Breast epithelium (tissue), 4 donors: ENCODE measurements at places on chromosomes 11 and 22. TPM values are rescaled to one million over a fixed set of nuclear protein-coding genes. Genes with fewer than 3 reads are reported as not detected.
A peak's percentile ranks its signal among the peaks of the same experiment; 100 is the strongest.

DGCR6 gene
- total RNA-seq: 5.9 TPM

DNA sequence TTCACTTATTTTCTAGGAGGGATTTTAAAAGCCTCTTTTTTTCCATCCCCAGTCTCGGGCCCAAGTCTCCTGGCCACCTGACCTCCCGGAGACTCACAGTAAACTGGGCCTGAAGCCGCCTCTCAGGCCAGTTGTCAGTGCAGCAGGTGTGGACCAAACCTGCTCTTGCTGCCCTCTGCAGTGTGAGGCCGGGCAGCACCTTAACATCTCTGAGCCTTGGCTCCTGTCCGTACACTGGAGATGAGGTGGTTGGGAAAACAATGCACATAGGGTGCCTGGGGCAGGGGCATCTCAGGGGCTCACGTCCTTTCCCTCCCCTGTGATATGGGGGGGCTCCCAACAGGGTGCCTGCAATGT, 45.1 kb downstream of the PHF21B start:
- no peak overlapping the region for H3K4me3 ChIP-seq
- no peak for DNase-seq
- H3K36me3 ChIP-seq: no peaks in the 10 kb centered on the region
- no peaks in the 10 kb centered on the region for H3K4me1 ChIP-seq

DNA sequence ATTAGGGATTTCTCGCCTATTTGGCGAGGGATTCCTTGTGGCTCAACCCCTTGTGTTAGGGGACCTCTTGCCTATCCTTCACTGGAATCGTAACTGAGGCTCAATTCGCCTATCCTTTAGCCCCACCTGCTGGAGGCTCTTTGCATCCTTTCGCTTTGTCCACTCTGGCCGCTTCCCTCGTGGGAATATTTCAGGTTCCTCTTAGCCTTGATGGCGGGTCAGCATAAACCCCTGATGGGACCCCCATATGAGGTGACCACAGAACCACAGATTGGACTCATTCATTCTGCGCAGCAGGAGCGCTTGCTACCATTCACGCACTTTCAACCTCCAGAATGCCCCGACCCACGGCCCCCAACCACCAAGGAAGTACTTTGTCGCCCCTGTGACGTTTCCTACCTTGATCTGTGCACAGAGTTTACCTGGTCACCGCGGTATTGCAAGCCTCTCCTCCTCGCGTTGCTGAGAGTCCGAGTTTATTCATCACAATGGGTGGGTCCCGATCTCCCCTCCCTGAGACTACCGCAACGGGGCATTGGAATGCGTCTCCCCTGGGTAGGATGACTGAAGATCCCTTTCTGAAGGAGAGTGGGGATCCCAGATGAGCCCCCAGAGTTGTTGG, at the start of gene OR52N2:
Gene OR52N2 (plus strand): TSS at position 425 of the 622 bp plus-strand sequence. CDS start 11,412 bp downstream, outside the sequence.
- no peaks in the 10 kb centered on the region for H3K36me3 ChIP-seq
- no peaks in the 10 kb centered on the region for H3K27me3 ChIP-seq
- H3K27ac ChIP-seq: peak within 1 kb of the TSS; percentile 33
- peak; percentile 61 for DNase-seq

- DNase-seq: no peak
- H3K27ac ChIP-seq: no peak overlapping the region
- H3K4me3 ChIP-seq: no peak overlapping the region
- H3K36me3 ChIP-seq: no peaks in the 10 kb centered on the region
Observed at GRCh38 chr11:128697645-128698174, 3.8 kb downstream of the FLI1 start.

DNA sequence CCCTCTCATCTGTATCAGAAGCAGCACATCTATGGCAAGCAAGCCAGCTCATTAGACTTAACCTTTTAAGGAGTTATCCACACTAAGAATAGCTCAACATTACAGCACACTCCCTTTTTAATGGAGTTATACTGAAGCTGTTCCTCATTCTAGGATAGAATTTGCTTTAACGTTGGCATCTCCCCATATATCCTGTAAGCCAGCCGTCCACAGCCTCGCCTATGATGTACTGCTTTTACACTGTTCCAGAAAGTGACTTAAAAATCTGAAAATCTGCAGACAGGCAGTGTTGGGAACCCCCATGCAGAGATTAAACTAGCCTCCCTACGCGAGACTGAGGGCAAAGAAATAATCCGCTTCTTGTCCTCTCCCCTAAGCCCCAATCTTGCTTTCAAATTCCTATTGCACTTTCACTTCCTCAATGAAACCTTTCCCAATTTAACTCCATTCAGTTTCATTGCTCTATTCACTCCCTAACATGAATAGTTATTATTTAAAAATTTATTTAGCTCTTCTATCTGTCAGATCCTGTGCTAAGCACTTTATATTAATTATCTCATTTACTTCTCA, 225.0 kb downstream of the BLID start:
- peak overlapping the region; percentile 38 for H3K27ac ChIP-seq
- no peak overlapping the region for H3K4me3 ChIP-seq
- H3K27me3 ChIP-seq: no peaks in the 10 kb centered on the region
- DNase-seq: no peak
- no peaks in the 10 kb centered on the region for H3K4me1 ChIP-seq

DNA sequence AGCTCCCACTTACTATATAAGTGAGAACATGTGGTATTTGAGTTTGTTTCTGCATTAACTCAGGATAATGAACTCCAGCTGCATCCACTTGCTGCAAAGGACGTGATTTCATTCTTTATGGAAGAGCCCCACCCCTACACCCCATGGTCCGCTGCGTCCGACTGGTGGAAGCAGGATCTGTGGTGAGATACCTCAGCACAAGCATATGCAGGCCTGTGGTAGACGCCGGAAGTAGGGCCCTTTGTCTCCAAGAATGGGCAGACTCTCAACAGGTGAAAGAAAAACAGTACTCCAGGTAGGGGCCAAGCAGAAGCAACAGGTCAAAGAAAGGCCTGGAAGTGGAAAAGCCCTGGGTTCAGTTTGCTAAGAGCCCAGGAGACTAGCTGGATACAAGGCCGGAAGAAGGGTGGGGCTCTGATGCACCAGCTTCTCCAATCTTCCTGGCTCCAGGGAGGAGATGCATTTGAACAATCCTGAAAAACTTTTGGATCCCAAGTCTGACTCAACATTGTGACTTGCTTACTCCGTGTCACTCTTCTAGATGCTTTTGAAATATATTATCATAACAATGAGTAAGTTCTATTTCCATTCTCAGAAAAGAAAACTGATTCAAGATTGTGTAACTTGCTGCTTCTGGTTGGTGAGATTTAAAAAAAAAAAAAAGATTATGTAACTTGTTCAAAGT, 30.4 kb downstream of the NEAT1 start:
- no peaks in the 10 kb centered on the region for H3K36me3 ChIP-seq
- DNase-seq: peak; percentile 35
- H3K4me3 ChIP-seq: no peak overlapping the region
- peak overlapping the region; percentile 29 for H3K27ac ChIP-seq
- H3K27me3 ChIP-seq: no peaks in the 10 kb centered on the region

NOX4 gene
- total RNA-seq: 19.7 TPM

PLEKHB1 gene
- total RNA-seq: 49.6 TPM

DNA sequence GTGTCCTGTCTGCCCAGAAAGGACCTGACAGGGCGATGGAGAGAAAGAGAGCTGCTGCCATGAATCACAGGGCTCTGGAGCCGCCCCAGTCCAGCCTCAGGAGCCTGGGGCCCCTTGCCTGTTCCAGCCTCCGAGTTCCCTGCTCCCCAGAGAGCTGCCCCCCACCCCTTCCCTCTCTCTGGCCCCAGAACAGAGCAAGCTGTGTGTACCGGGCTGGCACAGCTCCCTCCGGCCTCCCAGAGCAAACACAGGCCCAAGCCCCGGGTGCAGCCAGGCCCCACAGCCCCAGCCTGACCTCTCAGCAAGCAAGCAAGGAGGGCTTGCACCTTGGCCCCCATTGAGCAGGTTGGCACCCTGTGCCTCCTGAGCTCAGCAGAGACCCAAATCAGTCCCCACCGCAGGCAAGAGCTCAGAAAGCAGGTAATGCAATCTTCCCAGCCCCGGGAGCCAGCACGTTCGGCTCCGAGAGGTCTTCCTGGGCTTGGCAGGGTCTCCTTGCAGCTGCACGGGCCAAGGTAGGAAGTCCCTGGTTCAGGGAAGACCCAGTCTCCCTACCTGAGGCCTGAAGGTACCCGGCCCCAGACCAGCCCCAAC, 1.4 kb downstream of the PACSIN3 start:
- H3K36me3 ChIP-seq: no peaks in the 10 kb centered on the region
- peaks cover 4% of the 10 kb centered on the region for H3K4me1 ChIP-seq
- peak overlapping the region; percentile 95 for H3K4me3 ChIP-seq
- H3K27me3 ChIP-seq: no peaks in the 10 kb centered on the region
- H3K27ac ChIP-seq: peak overlapping the region; percentile 89
- peak; percentile 69 for DNase-seq

LSP1 gene
- total RNA-seq: 23.6 TPM

MMP27 gene
- total RNA-seq: 0.33 TPM

DNA sequence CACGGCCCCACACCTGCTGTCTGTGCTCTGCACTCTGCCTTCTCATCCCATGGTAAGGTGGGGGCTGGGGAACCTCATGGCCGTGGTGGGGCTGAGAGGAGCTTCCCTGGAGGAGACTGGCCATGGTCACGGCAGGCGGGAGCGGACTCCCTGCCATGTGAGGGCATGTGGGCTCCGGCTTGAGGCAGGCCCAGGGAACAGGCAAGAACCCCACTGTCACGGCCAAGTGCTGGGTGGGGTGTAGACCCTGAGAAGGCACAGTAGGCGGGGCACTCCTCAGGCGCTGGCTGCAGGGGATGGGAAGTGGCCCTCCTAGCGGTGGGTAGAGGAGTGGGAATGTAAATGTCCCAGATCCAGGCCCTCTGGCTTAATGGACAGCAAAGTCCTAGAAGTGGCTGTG, 1262.7 kb downstream of the BRD1 start:
- H3K4me1 ChIP-seq: no peaks in the 10 kb centered on the region
- H3K27me3 ChIP-seq: no peaks in the 10 kb centered on the region
- no peak for DNase-seq
- no peaks in the 10 kb centered on the region for H3K36me3 ChIP-seq
- no peak overlapping the region for H3K27ac ChIP-seq

GRCh38 chr11:117934526-117935307, 5.5 kb upstream of the TMPRSS13 start:
- H3K4me3 ChIP-seq: no peak overlapping the region
- peak; percentile 12 for DNase-seq
- no peaks in the 10 kb centered on the region for H3K4me1 ChIP-seq
- no peak overlapping the region for H3K27ac ChIP-seq
- H3K27me3 ChIP-seq: no peaks in the 10 kb centered on the region

NNMT gene
- 1,078 TPM for total RNA-seq

VPREB1 gene
- total RNA-seq: not detected

CYB5R2 gene
- total RNA-seq: 32.1 TPM

RTN4R gene
- 0.48 TPM for total RNA-seq

DNA sequence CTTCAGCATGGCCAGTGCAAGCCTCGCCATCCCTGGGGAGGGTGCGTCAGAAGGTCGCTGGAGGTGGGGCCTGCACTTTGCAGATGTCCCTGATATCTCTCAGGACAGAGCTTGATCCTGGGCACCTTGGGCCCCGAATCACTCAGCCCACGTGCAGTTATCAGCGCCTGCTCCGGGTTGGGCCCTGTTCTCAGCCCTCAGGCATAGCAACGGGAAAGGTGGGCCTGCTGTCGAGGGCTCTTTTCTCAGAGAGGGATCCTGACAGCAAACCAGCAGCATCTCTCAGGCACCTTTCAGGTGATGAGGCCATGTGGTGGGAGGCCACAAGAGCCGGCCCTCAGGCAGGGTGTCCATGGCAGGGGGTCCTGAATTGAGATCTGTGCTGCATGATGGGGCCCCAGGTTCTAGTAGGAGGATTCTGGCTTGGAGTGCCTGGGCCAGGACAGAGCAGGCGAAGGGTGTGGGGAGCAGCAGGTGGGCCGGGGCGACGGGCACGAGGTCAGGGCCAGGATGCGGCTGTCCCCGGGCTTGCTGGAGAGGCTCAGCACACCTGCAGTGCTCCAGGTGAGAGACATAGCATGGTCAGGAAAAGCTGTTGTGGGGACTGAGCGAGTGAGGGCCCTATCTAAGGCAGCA, 280.5 kb downstream of the TBC1D22A start:
- H3K4me1 ChIP-seq: no peaks in the 10 kb centered on the region
- H3K4me3 ChIP-seq: no peak overlapping the region
- H3K27ac ChIP-seq: no peak overlapping the region
- no peak for DNase-seq
- H3K36me3 ChIP-seq: no peaks in the 10 kb centered on the region
- no peaks in the 10 kb centered on the region for H3K27me3 ChIP-seq

DNA sequence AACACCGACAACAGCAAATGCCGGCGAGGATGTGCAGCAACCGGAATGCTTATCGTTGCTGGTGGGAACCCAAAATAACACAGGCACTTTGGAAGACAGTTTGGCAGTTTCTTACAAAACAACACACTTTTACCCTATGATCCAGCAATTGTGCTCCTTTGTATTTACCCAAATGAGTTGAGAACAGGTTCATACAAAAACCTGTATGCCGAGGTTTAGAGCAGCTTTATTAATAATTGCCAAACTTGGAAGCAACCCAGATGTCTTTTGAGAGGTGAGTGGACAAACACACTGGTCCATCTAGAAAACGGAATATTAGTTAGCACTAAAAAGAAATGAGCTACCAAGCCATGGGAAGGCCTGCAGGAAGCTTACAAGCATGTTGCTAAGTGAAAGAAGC, 118.9 kb downstream of the CTTN start:
- no peak for DNase-seq
- no peaks in the 10 kb centered on the region for H3K27me3 ChIP-seq
- no peaks in the 10 kb centered on the region for H3K4me1 ChIP-seq
- H3K36me3 ChIP-seq: no peaks in the 10 kb centered on the region

GRCh38 chr11:70804139-70804837, 406.0 kb downstream of the CTTN start:
- no peaks in the 10 kb centered on the region for H3K4me1 ChIP-seq
- no peaks in the 10 kb centered on the region for H3K36me3 ChIP-seq
- no peak for DNase-seq
- H3K4me3 ChIP-seq: no peak overlapping the region
- H3K27ac ChIP-seq: peak overlapping the region; percentile 2
- no peaks in the 10 kb centered on the region for H3K27me3 ChIP-seq

- no peaks in the 10 kb centered on the region for H3K27me3 ChIP-seq
- peak overlapping the region; percentile 51 for H3K4me3 ChIP-seq
- H3K4me1 ChIP-seq: no peaks in the 10 kb centered on the region
- H3K27ac ChIP-seq: no peak overlapping the region
- H3K36me3 ChIP-seq: no peaks in the 10 kb centered on the region
Observed at GRCh38 chr22:21657020-21657359, 8.8 kb upstream of the PPIL2 start.

- DNase-seq: no peak
- no peaks in the 10 kb centered on the region for H3K27me3 ChIP-seq
- no peaks in the 10 kb centered on the region for H3K4me1 ChIP-seq
- H3K27ac ChIP-seq: no peak overlapping the region
Observed at GRCh38 chr11:102637731-102638130, 12.6 kb upstream of the MMP20 start.

C1QTNF4 gene
- total RNA-seq: 4.4 TPM
